Tibial nerve (tissue), 4 donors: ENCODE measurements at places on chromosomes 1 and 21. TPM values are rescaled to one million over a fixed set of nuclear protein-coding genes. Genes with fewer than 3 reads are reported as not detected.

GRCh38 chr1:17061486-17061885 lies 7.7 kb upstream of the SDHB start:
- no peak for DNase-seq
- H3K36me3 ChIP-seq = no peaks in the 10 kb centered on the region
- H3K4me3 ChIP-seq = no peak overlapping the region
- no peaks in the 10 kb centered on the region for H3K4me1 ChIP-seq
- H3K27ac ChIP-seq = no peak overlapping the region

Gene MYOM3
- total RNA-seq = 0.22 TPM

DNA sequence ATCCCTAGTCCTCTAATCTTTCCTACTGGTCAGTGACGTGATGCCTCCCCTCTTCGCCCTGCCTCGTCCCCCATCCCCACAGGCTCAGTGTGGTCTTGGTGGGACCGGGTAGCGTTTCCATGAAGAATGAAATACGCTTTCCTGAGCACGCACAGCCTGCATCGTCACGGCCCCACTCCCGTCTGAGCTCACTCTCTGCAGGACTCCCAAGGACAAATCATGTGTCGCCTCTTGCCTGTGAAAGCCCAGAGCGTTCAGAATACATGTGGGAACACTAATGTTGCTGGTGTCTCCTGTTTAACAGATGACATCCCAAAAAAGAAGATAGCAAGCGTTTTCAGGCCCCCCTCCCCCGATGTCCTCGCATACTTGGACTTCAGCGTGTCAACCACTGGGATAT lies 49.2 kb downstream of the S100B start:
- no peaks in the 10 kb centered on the region for H3K27me3 ChIP-seq
- no peak for DNase-seq
- H3K4me1 ChIP-seq = no peaks in the 10 kb centered on the region
- H3K27ac ChIP-seq = no peak overlapping the region
- H3K4me3 ChIP-seq = no peak overlapping the region
- H3K36me3 ChIP-seq = no peaks in the 10 kb centered on the region

Gene ZSCAN20
- total RNA-seq = 8.3 TPM

GRCh38 chr1:118912574-118912973 lies 75.6 kb downstream of the TBX15 start:
- H3K27ac ChIP-seq = no peak overlapping the region
- DNase-seq = no peak
- H3K36me3 ChIP-seq = no peaks in the 10 kb centered on the region
- no peaks in the 10 kb centered on the region for H3K4me1 ChIP-seq
- H3K4me3 ChIP-seq = no peak overlapping the region

Gene MIXL1
- not detected for total RNA-seq

Gene CR1L
- total RNA-seq = not detected

DNA sequence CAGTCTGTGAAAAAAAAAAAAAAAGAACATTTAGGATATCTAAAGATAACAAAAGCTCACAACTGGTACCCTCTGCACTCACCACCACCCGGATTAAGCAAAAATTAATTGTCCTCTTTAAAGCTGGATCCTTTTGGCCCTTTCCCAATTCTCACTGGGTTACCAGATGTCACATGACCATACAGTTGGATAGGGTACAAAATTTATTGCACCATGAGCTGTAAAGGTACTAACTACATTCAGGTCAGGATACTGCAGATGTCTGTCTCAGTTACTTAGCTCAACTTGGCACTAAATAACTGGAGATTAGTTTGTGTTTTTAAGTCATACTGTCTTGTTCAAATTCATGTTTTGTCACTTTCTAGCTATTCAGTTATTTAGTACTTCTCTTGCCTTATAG lies 96.3 kb downstream of the GPATCH2 start:
- no peaks in the 10 kb centered on the region for H3K36me3 ChIP-seq
- no peak overlapping the region for H3K27ac ChIP-seq
- peaks cover 6% of the 10 kb centered on the region for H3K4me1 ChIP-seq
- DNase-seq = no peak
- H3K27me3 ChIP-seq = no peaks in the 10 kb centered on the region

Gene FCER1G
- 52.4 TPM for total RNA-seq

Gene LCE6A
- total RNA-seq = not detected

- no peak for DNase-seq
- H3K27me3 ChIP-seq = peaks cover 33% of the 10 kb centered on the region
- no peak overlapping the region for H3K4me3 ChIP-seq
These were observed 27.5 kb upstream of the RSPO1 start for GRCh38 chr1:37662031-37662755.

- no peaks in the 10 kb centered on the region for H3K4me1 ChIP-seq
- H3K4me3 ChIP-seq = no peak overlapping the region
- no peak for DNase-seq
- no peaks in the 10 kb centered on the region for H3K36me3 ChIP-seq
- no peaks in the 10 kb centered on the region for H3K27me3 ChIP-seq
These were observed 28.9 kb upstream of the ACTN2 start for GRCh38 chr1:236657398-236657797.

DNA sequence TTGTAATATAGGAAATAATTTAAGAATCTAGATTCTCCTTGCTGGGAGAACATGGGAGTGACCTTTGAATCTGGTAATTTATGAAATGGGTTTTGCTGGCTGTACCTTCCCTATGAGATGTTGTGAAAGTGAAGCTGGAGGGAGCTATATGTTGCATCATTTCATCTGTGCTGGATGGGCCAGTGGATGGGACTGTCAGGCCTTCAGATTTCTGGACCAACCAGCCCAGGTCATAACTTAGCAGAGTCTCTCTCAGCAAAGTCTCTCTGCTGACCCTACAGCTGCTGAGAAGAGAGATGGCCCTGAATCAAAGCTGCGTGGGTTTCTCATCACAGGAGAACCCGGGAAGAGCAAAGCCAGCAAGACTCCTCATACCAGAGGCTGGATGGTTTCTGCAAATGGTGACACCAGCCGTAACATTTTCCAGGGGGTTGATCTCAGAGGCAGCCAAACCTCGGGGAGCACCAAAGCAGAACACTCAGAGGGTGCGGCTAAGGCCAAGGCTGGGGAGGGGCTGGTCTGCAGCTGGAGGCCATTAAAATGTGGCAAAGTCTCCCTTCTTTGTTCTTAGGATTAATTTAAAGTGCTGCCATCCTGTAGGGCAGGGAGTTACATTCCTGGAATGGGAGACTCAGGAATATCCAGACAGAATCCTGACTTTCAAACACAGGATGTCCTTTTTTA lies 18.2 kb upstream of the PTGFRN start:
- H3K36me3 ChIP-seq = no peaks in the 10 kb centered on the region
- no peak for DNase-seq
- no peaks in the 10 kb centered on the region for H3K27me3 ChIP-seq
- H3K27ac ChIP-seq = no peak overlapping the region

Gene S100A8
- 7.0 TPM for total RNA-seq

- no peaks in the 10 kb centered on the region for H3K36me3 ChIP-seq
- H3K27me3 ChIP-seq = no peaks in the 10 kb centered on the region
These were observed 1.2 kb downstream of the GART start for GRCh38 chr21:33540711-33541104.

GRCh38 chr1:24805534-24806301 lies 60.5 kb downstream of the CLIC4 start:
- peaks cover 76% of the 10 kb centered on the region for H3K4me1 ChIP-seq
- H3K27me3 ChIP-seq = no peaks in the 10 kb centered on the region
- H3K27ac ChIP-seq = peak overlapping the region; percentile 32
- no peaks in the 10 kb centered on the region for H3K36me3 ChIP-seq

Gene TSTD1
- total RNA-seq = 15.7 TPM

DNA sequence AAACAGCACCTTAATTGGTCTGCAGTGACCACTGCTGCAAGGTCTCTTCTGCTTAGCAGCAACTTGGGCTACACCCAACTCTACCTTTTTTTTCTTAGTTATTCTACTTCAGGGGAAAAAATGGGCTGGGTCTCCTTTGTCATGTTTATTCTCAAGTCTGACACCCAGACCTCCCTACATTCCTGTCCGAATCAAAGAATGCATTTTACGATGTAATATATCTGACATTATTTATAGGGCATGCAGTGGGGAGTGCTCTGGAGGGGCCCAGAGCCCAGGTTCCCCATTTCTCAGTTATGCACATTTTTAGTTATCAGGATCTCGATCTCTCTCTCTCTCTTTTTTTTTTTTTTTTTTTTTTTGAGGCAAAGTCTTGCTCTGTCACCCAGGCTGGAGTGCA lies 50.5 kb downstream of the OPTC start:
- H3K36me3 ChIP-seq = no peaks in the 10 kb centered on the region
- H3K4me3 ChIP-seq = no peak overlapping the region
- DNase-seq = no peak
- H3K4me1 ChIP-seq = no peaks in the 10 kb centered on the region
- H3K27me3 ChIP-seq = no peaks in the 10 kb centered on the region

- no peaks in the 10 kb centered on the region for H3K36me3 ChIP-seq
- no peak overlapping the region for H3K4me3 ChIP-seq
- H3K4me1 ChIP-seq = no peaks in the 10 kb centered on the region
- H3K27me3 ChIP-seq = no peaks in the 10 kb centered on the region
- H3K27ac ChIP-seq = no peak overlapping the region
These were observed 75.0 kb downstream of the CLIC6 start for GRCh38 chr21:34743831-34744230.

Gene CLCA1
- not detected for total RNA-seq

- DNase-seq = peak; percentile 25
- H3K36me3 ChIP-seq = no peaks in the 10 kb centered on the region
- peaks cover 58% of the 10 kb centered on the region for H3K4me1 ChIP-seq
- H3K4me3 ChIP-seq = peak overlapping the region; percentile 79
These were observed 1.3 kb downstream of the DYRK1A start for GRCh38 chr21:37367703-37368540.

- H3K4me3 ChIP-seq = no peak overlapping the region
- no peak for DNase-seq
- no peaks in the 10 kb centered on the region for H3K4me1 ChIP-seq
- no peaks in the 10 kb centered on the region for H3K36me3 ChIP-seq
- H3K27me3 ChIP-seq = no peaks in the 10 kb centered on the region
These were observed 27.0 kb downstream of the TNN start for GRCh38 chr1:175094626-175095025.

- H3K4me1 ChIP-seq = no peaks in the 10 kb centered on the region
- H3K27ac ChIP-seq = no peak overlapping the region
- H3K4me3 ChIP-seq = no peak overlapping the region
- H3K36me3 ChIP-seq = no peaks in the 10 kb centered on the region
- H3K27me3 ChIP-seq = no peaks in the 10 kb centered on the region
- no peak for DNase-seq
These were observed 59.2 kb upstream of the SPAG17 start for GRCh38 chr1:118244194-118244593.

GRCh38 chr1:15110128-15110866 lies 43.2 kb upstream of the TMEM51 start:
- DNase-seq = no peak
- no peaks in the 10 kb centered on the region for H3K36me3 ChIP-seq
- no peak overlapping the region for H3K4me3 ChIP-seq

DNA sequence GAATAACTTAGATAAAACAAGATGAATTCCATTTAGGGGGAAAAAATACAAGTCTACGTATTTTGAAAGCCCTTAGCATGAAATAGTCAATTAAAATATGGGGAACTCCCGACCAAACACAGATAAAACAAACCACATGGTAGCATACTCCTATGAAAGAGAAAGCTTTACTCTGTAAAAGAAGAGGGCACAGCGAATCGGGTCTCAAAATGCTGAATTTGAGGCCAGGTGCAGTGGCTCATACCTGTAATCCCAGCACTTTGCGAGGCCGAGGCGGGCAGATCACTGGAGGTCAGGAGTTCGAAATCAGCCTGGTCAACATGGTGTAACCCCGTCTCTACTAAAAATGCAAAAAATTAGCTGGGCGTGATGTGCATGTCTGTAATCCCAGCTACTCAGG lies 116.9 kb upstream of the TIAM1 start:
- H3K4me3 ChIP-seq = no peak overlapping the region
- H3K36me3 ChIP-seq = no peaks in the 10 kb centered on the region

GRCh38 chr1:109425391-109426280 lies 612 bp downstream of the PSMA5 start:
- no peak overlapping the region for H3K27ac ChIP-seq
- H3K4me1 ChIP-seq = peaks cover 23% of the 10 kb centered on the region
- H3K36me3 ChIP-seq = peaks cover 9% of the 10 kb centered on the region

DNA sequence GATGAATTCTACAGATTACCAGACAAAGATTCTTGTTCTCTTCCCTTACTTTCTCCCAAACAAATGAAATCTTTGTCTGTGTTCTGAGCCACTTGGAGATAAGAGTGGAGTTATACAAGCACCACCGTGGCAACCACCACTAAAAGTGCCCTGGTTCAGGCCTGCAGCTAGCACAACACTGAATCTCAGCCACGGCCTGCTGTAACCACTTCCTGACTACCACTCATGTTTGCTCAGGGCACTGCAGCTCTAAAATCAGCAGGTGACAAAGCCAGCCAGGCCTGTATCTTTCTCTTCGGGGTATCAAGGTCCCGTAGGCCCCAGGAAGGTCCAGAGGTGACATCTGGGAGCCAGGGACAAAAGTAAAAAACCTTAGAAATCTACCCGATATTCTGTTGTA lies 3.2 kb upstream of the OR2T6 start:
- no peak overlapping the region for H3K4me3 ChIP-seq
- no peaks in the 10 kb centered on the region for H3K27me3 ChIP-seq
- no peaks in the 10 kb centered on the region for H3K4me1 ChIP-seq

GRCh38 chr21:29748391-29749167 lies 191.2 kb downstream of the GRIK1 start:
- no peak overlapping the region for H3K4me3 ChIP-seq
- DNase-seq = no peak
- H3K27ac ChIP-seq = no peak overlapping the region
- no peaks in the 10 kb centered on the region for H3K4me1 ChIP-seq

Gene ISG15
- 34.7 TPM for total RNA-seq

Gene S100A3
- total RNA-seq = 1.1 TPM

Gene FAM3B
- total RNA-seq = not detected

Gene CACYBP
- 83.5 TPM for total RNA-seq

DNA sequence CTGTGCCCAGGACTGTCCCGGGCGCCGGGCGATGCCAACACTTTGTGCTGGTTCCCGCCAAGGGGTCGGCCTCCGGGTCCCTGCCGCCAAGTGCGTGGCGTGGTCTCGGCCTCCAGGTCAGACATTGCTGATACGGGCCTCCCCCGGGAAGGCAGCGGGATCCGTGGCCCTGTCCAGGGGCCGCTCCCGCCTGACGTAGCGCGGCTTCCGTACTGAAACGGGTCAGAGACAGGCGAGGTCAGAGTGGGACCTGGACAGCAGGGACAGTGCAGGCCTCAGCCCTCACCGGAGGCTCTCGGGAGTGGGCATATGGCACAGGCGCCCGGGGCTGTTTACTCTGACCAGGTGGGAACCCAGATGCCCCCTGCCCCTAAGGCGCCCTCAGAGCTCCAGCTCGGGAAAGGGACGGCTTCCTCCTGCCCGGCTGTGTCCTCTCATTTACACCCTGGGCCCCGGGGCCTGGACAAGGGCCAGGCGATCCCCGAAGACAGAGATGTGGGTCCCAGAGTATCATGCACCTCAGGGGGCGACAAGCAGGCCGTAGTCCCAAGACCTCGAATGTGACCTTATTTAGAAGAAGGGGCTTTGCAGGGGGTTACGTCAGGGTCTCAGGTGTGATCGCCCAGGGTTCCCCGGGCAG lies 8.8 kb upstream of the RNF223 start:
- H3K4me1 ChIP-seq = peaks cover 11% of the 10 kb centered on the region
- H3K27ac ChIP-seq = no peak overlapping the region
- H3K4me3 ChIP-seq = no peak overlapping the region
- DNase-seq = no peak
- no peaks in the 10 kb centered on the region for H3K36me3 ChIP-seq
